A549 treated with dexamethasone at 1 μM for 4 hours (cell line): ENCODE measurements at places on chromosomes 6 and 20. TPM values are rescaled to one million over a fixed set of nuclear protein-coding genes. Genes with fewer than 3 reads are reported as not detected.

The MDFI gene
- 0.47 to 0.87 TPM (median 0.61 TPM) in 5 replicates for total RNA-seq

The NKAPL gene
- total RNA-seq: not detected in 5 replicates

The VIP gene
- not detected in 5 replicates for total RNA-seq

The NTSR1 gene
- 0.03 to 0.14 TPM (median 0.07 TPM) in 5 replicates for total RNA-seq

The ABCC10 gene
- 4.4 to 10.1 TPM (median 9.4 TPM) in 5 replicates for total RNA-seq

The C6orf15 gene
- total RNA-seq: 0.07 TPM in 1 of 5 replicates, not detected in the others

The OR2W1 gene
- not detected in 5 replicates for total RNA-seq

The SAMHD1 gene
- total RNA-seq: 8.7 to 11.5 TPM (median 10.5 TPM) in 5 replicates

The DACT2 gene
- total RNA-seq: 0.06 to 0.08 TPM (median 0.06 TPM) in 4 of 5 replicates, not detected in the other

The HLA-DMB gene
- 1.4 to 1.9 TPM (median 1.7 TPM) in 5 replicates for total RNA-seq

The HCK gene
- total RNA-seq: 0.06 to 0.16 TPM (median 0.12 TPM) in 5 replicates

The TMEM242 gene
- total RNA-seq: 5.1 to 7.0 TPM (median 5.8 TPM) in 5 replicates

The IL17F gene
- not detected in 5 replicates for total RNA-seq

The ZNF512B gene
- total RNA-seq: 8.8 to 14.4 TPM (median 13.0 TPM) in 5 replicates

The PRICKLE4 gene
- total RNA-seq: 0.33 to 1.1 TPM (median 0.78 TPM) in 5 replicates

The C20orf202 gene
- 0.05 to 0.08 TPM (median 0.07 TPM) in 3 of 5 replicates, not detected in the others for total RNA-seq
